ENCODE measurements at places on chromosomes 13 and 19.

DNA sequence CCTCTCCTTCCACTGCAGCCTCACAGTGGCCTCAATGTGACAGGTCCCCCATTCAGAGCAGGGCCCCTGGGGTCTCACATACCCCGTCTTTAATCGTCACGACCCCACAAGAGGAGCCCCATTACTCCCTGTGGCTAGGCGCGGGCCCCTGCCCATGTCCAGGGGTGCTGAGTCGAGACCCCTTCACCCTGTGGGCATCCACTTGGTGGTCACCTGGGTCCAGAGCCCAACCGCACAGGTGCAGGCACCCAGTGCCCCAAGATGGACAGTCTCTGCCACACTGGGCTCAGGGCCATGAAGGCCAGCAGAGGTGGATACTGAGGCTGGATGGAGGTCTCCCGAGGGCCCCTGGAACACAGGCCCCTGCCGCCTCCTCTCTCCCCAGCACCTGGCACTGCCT is 3.0 kb downstream of the TMEM259 start:
- DNase-seq: no peak

DNA sequence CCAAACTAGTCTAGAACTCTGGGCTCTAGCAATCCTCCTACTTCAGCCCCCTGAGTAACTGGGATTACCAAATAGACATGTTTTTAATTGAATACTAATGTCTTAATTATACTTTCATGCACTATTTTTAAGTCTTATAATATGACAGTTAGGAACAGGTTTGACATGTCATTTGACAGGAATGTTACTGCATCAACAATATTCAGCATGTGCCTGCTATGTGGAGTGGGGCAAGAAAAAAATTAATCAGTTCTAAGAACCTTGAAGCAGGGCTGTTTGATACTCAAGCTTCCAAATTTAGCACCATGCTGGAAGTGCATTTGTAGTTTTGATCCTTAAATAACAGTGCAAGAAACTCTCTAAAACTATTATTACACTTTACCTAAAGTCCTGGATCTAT is 265.3 kb downstream of the MZT1 start:
- DNase-seq: no peak

DNA sequence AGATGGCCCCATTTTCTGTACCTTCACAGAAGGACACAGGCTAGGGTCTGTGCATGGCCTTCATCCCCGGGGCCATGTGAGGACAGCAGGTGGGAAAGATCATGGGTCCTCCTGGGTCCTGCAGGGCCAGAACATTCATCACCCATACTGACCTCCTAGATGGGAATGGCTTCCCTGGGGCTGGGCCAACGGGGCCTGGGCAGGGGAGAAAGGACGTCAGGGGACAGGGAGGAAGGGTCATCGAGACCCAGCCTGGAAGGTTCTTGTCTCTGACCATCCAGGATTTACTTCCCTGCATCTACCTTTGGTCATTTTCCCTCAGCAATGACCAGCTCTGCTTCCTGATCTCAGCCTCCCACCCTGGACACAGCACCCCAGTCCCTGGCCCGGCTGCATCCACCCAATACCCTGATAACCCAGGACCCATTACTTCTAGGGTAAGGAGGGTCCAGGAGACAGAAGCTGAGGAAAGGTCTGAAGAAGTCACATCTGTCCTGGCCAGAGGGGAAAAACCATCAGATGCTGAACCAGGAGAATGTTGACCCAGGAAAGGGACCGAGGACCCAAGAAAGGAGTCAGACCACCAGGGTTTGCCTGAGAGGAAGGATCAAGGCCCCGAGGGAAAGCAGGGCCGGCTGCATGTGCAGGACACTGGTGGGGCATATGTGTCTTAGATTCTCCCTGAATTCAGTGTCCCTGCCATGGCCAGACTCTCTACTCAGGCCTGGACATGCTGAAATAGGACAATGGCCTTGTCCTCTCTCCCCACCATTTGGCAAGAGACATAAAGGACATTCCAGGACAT is 7.0 kb upstream of the CEACAM7 start:
- DNase-seq: no peak

DNA sequence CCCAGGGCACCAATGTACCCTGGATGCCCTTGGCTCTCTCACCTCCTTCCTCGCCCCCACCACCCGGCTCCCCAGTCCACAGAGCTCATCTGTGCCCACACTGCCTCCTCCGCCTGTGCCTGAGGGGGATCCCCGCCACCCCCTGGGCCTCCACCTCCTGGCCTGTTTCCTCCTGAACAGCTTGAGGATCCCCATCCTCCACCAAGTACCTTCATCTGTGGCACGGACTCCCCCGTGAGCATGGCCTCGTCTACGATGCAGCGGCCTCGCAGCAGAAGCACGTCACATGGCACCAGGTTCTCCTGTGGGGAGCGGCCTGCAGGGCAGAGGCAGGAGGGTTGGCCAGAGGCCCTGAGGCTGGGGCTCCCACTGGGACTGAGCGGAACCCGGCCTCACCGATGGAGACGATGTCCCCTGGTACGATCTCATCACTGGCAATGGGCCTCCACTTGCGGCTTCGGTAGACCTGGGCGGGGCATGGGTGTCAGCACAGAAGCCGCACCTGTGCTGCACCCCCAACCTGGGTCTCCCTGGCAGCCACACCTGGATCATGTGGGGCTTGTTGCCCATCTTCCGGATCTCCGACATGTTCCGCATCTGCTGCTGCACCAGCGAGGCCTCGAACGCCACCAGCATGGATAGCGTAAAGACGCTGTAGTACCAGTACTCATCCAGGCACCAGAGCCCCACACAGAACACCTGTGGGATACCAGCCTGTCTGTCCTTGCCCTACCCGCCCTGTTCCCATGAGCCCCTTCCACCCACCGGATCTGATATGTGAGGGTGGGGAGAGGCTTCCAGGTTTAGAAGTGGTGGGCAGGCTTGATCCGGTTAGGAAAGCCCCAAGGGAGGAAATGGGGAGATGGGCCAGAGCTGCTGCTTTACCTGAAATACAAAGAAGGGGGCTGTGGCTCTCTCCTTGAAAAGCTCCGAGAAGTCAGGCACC is 6.8 kb downstream of the ATP13A1 start:
- no peak for DNase-seq
